ENCODE measurements at places on chromosomes 5 and 9.

GRCh38 chr9:32171339-32171738 is 213.1 kb upstream of the ACO1 start:
- DNase-seq: no peak

DNA sequence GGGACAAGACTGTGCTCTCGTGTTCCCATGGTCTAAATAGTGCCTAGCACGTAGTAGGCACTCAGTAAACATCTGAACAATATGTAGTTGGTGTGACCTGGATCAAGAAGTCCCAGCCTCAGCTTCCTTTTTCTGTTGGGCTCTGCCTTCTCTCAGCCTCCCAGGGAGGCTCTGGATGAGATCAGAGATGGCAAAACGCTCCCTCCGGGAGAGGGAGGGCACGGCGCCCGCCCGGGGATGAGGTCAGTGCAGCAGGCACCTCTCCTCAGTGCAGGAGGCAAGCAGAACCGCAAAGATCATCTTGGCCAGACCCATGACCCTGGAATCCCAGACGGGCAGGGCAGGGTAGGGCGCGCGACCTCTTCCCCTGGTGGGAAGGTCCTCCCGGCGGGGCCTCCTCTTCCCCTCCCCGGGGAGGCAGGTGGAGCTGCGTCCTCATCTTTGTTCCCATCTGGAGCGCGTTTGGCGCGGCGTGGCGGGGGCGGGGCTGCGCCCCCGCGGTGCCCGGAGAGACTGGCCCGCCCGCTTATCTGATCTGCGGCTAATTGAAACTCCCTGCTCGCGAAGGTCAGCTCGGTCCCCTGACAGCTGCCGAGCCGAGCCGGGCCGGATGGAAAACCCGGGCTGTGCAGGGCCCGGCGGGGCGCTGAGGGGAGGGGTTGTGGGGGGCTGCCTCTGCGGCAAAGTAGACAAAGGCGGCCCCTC is 60.9 kb downstream of the CXXC5 start:
- DNase-seq: no peak

DNA sequence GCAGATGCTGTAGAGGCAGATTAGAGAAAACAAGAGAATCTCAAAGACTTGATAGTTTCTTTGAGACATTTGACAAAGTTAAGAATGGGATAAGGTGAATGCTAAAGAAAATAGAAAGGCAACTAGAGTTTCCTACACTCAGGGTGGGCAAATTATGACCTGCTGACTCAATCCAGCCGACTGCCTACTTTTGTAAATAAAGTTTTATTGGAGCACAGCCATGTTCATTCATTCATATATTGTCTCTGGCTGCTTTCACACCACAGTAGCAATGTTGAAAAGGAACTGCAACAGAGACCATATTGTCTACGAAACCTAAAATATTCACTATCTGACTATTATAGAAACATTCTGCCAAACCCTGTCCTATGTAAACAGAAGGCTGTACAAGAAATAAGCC is 37.6 kb upstream of the TARS1 start:
- no peak for DNase-seq

DNA sequence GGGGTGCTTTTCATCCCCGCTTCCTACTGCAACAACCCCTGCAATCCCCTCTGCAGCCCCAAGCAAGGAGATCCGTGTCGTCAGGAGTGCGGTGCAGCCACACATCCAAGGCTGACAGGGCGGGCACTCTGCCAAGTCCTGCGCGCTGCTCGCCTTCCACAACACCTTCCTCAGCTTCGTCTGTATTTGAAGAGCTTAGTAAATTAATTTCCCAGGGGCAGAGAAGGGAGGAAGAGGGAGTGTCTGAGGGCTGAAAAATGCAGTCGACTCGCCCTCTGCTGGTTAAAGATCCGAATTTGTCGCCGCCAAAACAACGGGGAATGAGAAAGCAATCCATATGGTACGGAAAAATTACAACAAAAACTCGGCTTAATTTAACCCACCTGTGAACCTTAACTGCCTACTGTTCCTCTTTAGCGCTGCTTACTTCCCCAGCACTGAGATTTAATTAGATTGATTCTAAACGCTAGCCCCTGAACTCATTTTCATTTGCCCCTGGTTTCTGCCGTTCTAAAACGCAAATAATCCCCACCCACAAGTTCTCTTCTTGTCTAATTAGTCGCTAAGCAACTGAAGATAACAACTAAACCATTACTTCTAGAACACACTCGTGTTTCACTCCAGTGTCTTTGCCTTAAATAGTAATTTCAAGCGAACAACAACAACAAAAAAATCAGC is 10.9 kb upstream of the PCDHB1 start:
- DNase-seq: no peak

GRCh38 chr5:56985936-56986625 is 34.2 kb upstream of the MIER3 start:
- no peak for DNase-seq

DNA sequence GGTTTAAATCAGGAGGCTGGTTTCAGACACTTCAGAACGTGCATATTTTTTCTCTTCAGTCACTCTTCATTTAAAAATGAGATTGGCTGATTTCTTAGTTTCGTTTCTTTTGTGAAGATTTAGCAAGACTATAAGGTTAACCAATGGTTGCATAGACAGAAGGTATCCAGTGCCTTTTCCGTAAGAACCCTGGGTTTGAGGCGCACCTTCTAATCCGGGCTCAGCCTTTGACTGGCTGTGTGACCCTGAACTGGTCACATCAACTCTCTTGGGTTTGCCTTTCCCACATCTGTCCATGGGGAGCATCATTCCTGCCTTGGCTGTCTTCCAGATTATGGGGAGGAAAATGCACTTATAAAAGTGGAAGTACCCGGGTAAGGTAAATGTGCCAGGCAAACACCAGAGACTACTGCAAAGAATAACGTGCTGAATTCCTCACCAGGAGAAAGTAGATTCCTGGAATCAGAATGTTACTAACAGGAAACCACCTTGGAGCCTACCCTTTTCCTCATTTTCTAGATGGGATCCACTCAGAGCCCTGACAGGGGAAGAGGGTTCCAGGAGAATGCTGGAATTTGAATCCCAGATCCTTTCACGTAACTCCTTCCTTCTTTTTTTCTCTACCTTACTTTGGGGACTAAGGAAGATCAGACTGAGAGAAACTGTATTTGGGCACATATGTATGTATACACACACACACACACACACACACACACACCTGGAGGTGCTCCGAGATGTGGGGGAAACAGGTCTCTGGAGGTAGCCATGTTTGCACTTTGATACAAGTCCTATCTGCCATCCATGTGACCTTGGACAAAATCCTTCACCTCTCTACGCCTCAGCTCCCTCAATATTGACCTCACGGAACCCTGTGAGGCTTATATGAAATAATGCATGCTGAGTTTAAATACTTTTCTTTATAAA is 6.8 kb downstream of the HAND1 start:
- no peak for DNase-seq

DNA sequence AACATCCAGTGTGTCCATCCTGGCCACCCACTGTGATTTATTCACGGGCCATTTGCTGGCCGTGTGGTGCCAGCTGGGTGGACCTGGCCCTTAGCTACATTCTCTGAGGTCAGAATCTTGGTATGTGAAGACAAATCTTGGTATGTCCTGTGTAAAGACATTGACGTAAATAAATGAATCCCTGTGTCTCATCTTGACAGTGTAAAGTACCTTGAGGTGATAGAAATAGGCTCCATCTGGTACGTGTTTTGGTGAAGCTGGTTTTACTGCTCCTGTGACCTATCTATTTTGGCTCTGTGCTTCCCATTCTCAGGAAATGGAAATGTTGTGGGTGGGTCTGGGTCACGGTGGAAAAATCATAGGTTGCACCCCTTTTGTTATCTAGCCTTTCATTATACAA is 245.4 kb upstream of the ANKH start:
- peak; percentile 81 for DNase-seq

DNA sequence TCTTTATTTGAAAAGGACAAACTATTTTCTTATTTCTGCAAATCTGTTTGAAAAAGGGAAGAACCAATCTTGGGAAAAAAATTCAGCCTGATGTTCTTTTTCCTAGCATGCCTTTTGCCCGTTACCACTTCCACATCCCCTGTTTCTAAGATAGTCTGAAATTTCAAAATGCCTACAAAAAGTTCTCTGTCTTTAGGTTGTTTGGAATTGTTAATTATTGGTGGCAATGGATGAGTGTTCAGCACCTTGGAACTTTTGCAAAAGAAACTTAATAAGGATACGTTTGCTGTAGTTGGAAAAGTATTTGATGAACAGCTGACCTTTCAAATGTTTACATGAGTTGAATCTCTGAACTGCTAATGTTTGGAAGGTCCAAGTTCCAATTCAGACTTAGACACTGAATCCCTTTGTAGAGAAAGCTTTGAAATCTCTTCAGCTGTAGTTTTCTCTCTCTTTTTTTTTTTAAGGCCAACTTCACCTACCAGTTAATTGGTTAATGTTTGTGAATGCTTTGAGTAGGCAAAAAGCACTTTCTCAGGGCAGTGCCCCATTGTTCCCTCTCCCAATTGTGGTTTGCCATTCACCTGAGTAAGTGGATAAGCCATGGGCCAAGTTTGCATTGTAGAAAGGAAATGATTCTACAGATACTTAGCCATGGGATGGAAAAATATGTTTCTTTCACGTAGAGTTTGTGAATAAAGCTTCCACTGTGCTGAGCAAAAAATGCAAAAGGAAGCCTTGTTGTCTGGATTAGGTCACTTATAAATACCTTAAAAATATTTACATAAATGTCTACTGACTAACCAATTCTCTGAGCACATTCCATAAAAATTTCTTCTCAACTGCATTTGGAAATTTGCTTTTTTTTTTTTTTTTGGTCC is 156.4 kb upstream of the ELL2 start:
- DNase-seq: no peak

DNA sequence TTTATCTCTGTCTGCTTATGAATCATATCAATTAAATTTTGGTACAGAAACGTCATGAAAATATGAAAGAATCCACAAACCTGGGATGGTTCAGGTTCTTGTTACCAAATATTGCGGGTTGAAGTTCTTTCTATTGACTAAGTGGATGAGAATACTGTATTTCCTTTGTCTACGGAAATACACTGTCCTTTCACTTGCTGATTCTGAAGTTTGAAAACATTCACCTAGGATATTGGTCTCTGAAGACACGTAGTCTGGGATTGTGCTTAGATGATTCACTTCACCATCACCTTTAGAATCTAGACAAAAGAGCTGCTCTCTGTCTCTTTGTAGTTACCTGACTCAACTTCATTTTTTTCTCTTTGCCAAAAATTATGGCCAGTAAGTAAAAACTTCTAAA is 222.4 kb downstream of the FBN2 start:
- no peak for DNase-seq

GRCh38 chr5:3913279-3913678 is 317.6 kb downstream of the IRX1 start:
- no peak for DNase-seq

DNA sequence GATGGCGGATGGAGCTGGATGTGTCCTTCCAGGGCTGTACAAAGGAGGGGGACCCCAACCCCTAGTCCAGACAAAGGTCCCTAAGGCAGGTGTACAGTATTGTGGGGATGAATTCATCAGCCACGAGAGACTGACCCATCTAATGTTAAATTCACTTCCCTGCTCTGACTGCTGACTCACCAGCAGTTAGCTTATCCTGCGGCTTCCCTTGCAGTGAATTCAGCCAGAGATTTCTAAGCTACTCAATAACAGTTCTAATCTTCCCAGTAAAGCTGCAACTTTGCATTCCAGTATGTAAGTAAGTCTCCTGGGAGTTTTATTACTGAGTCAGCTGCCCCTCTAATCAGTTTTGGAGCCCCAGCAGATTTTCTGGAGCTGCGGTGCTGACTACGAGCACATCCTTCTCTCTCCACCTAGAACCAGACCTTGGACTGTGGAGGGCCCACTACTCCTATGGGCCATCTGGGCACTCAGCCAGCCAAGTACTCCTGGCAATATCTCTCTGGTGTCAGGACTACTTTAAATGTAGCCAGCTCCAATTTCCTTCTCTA is 16.1 kb downstream of the B4GALT1 start:
- DNase-seq: peak; percentile 78

DNA sequence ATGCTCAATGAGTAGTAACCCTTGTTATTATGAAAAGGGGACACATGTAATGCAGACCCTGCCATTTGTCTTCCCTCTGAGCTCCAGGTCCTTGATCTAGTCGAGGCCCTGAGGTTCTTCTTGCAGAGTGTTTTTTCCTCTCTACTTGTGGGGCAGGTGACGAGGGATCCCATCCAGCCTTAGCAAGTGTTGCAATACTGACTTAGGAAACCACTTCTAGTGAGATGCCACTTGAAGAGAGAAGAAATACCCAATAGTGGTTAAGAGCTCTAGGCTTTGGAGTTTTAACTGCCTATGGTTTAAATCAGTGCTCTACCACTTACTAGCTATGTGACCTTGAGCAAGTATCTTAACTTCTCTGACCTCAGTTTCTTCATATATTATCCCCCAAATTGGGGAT is 10.2 kb downstream of the PPARGC1B start:
- DNase-seq: no peak

GRCh38 chr5:174234388-174234787 is 188.9 kb downstream of the NSG2 start:
- DNase-seq: no peak

- no peak for DNase-seq
Observed at GRCh38 chr5:40165106-40165788, 514.5 kb upstream of the PTGER4 start.

DNA sequence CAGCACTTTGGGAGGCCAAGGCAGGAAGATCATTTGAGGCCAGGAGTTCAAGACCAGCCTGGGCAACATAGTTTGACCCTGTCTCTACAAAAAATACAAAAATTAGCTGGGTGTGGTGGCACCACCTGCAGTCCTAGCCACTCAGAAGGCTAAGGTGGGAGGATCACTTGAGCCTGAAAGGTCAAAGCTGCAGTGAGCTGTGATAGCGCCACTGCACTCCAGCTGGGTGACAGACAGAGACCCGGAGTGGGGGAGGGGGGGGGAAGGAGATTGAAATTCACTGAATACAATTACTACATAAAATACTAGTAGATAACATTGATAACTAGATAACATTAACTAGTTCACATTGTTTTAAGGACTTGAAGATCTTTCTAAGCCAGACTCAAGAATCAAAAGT is 345.6 kb downstream of the BNC2 start:
- DNase-seq: no peak

GRCh38 chr5:57524348-57525060 is 41.9 kb upstream of the ACTBL2 start:
- DNase-seq: no peak

GRCh38 chr9:4068914-4069313 is 231.0 kb downstream of the GLIS3 start:
- DNase-seq: no peak

GRCh38 chr9:12464400-12464799 is 228.8 kb upstream of the TYRP1 start:
- DNase-seq: no peak

DNA sequence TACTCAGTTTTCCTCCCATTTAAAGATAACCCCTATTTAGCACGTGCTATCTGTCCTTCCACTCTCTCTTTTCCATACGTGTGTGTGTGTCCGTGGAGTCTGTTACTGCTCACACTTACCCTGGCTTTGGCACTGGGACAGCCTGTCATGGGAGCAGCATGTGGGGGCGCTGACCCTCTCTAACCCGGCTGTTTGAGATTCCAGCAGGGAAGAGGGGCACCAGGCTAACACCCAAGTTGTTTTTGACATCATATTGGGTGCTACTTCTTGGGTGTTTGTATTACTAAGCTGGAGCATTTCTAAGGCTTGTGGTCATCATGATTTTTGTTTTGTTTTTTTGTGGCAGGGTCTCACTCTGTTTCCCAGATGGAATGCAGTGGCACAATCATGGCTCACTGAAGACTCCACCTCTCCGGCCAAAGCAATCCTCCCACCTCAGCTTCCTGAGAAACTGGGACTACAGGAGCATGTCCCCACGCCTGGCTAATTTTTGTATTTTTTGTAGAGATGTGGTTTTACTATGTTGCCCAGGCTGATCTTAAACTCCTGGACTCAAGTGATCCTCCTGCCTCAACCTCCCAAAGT is 56.9 kb upstream of the SIMC1 start:
- DNase-seq: no peak

GRCh38 chr9:116671605-116672004 is 15.5 kb upstream of the TRIM32 start:
- no peak for DNase-seq
